ENCODE measurements at places on chromosomes 1 and 21.
A peak's percentile ranks its signal among the peaks of the same experiment; 100 is the strongest.

DNA sequence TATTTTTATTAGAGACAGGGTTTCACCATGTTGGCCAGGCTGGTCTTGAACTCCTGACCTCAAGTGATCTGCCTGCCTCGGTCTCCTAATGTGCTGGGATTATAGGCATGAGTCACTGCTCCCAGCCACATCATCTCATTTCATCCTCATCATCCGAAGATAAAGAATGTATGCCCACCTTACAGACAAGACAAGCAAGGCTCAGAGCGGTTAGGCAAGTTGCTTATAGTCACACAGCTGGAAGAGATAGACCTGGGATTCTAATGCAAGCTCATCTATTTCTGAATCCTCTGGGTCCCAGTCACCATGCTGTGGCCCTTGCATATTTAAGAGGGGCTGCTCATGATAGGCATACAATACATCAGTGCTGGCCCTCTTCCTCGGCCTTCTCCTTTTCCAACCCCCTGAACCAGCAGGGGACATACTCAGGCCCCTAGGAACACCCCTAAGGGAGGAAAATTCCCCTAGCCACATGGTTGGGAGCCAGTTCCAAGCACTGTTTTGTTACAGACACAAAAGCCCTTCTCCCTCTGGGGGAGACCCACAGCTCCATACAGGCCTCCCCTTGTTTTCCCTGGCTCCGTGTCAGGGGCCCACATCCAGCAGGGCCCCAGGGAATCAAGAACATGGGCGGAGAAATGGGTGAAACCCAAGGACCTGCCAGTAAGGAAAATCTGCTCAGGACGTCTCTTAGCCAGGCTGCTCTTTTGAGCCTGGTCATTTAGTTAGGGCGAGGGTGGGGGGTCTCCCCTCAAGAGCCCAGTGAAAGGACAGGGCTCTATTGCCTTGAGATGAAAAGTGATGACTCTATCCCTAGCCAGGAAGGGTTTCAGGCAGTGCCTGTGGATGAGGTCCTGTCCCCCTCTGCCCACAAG, 6.9 kb downstream of the CSRP1 start:
- DNase-seq = no peak

- DNase-seq = no peak
These were observed 320.8 kb upstream of the DUSP10 start for GRCh38 chr1:222062640-222063039.

DNA sequence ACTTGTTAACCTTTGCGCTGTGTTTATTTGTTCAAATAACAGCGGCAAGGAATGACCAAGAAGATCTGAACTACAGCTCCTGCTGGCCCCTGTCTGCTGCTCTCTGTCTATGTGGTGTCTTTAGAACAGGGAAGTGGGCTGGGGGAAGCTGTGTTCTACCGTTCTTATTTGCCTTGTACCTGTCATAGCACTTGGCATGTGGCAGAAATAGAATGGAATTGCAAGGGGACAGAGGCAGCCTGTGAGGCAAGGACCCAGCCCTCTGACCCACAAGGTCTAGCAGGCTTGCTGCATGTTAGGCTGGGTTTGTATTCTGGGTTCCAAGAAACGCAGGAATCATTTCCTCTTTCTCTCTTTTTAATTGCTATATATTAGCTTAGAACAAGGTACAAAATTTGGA, 20.7 kb downstream of the HMGCS2 start:
- no peak for DNase-seq

GRCh38 chr1:222224636-222225315, 323.1 kb downstream of the HHIPL2 start:
- peak; percentile 60 for DNase-seq

GRCh38 chr1:47685763-47686066, 247.9 kb downstream of the FOXD2 start:
- DNase-seq = no peak

- DNase-seq = no peak
These were observed 1.8 kb downstream of the CD101 start for GRCh38 chr1:117003223-117003875.

DNA sequence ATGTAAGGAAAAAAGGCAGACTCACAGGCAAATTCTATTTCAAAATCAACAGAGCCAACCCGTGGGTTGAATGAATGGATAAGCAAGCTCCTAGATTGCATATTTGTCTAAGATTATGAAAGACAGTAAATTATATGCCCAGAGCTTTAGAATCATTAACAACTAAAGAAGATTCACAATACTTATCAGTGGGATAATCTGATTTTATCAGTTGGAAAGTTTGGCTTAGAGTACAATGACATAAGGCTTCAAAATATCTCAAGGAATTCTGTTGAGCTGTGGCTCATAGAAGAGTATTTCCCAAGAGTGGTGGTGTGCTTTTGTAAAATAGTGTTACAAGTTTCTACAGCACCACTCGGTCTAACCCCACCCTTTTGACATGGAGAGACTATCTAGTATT, 85.5 kb downstream of the ADAMTS1 start:
- DNase-seq = no peak

DNA sequence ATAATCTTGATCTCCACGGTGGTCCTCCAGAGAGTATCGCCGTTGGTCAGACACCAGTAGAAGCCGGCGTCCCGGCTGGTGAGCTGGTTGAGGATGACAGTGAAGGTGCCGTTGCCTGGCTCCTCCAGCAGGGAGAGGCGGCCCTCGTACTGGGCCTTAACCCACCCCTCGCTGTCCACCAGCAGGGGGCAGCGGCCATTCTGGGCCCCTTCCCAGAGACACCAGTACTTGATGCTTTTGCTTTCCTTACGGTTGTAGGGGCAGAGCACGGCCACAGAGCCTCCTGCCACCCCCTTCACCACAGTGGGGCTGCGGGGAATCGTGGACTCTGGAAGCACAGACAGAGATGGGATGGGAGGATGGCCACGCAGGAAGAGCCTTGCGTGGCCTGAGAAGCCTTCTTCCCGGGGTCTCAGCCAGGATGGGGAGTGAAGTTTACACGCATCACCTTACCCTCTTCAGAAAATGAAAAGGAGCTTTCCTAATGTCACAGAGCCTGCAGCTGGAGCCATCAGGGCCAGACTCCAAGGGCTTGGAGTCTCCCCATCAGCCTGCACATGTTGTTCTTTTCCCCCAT, 10.7 kb downstream of the PIGR start:
- DNase-seq = no peak

- DNase-seq = no peak
These were observed 48.7 kb downstream of the LHX4 start for GRCh38 chr1:180278596-180279395.

- no peak for DNase-seq
These were observed 16.2 kb downstream of the BTBD8 start for GRCh38 chr1:92096317-92096716.

- DNase-seq = no peak
These were observed 132.9 kb downstream of the ZC3H11B start for GRCh38 chr1:219480011-219480410.

- DNase-seq = peak; percentile 51
These were observed 73.7 kb downstream of the LRRC8D start for GRCh38 chr1:89894210-89895201.

DNA sequence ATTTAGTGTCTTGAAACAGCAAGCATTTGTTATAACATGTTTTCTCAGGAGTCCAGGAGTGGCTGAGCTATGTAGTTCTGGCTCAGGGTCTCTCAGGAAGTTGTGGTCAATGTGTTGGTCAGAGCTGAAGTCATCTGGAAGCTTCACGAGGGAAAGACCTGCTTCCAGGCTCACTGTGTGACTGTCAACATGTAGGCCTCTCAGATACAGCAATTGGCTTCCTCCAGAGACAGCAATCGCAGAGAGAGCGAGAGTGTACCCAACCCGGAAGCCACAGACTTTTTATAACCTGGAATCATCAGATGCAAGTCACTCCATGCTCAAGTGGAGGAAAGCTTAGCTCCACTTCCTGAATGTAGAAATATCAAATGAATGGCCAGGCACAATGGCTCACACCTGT, 40.9 kb downstream of the TNFRSF9 start:
- no peak for DNase-seq

Measured in retinal pigment epithelial cell (primary cell).